ENCODE measurements at places on chromosomes 1 and 21.
A peak's percentile ranks its signal among the peaks of the same experiment; 100 is the strongest.

DNA sequence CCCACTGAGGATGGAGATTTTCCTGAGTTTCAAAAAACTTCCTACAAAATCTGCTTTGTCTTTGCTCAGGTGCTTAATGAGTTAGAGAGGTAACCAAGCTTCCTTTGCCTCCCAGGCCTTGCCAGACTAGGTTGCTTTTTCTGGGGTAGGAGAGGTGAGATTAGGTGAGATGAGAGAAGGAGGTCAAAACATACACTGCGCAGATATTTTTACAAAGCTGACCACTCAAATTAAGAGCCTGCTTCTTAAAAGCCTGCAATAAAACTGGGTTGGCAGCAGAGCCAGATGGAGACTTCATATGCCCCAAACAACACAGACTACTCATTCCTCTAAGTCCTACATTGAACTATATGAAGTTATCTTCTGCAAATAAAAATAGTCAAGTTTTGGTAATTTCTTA lies 352.5 kb downstream of the NUF2 start:
- no peak for DNase-seq

- no peak for DNase-seq
Measured at GRCh38 chr1:227124473-227124872, 184.4 kb downstream of the COQ8A start.

- DNase-seq = peak; percentile 63
Measured at GRCh38 chr1:23913212-23913880, at the start of gene CNR2. CNR2 (minus strand) TSS chr1:23913362; CDS start chr1:23875617, 37,745 bp downstream.

- DNase-seq = no peak
Measured at GRCh38 chr1:212466437-212466836, 33.7 kb downstream of the NENF start.

DNA sequence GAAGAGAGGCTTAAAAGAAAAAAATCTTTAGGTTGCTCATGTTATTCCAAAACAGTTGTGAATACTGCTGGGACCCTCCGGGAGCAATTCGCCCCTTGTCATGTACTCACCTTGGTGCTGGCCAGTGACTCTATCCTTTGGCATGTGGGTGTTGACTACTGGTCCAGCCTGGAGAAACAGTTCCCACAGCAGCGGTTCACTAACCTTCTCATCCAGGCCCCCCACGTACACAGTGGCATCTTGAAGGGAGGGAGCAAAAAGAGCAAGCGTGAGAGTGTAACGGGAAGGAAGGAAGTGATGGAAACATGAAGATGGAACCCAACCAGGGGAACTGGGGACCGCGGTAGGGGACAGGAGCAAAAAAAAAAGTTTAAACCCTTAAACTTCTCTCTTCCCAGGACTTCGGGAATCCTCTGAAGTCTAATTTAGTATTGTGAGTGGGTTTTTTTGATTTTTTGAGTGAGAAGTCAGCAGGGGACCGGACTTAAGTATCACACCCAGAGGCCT lies 494 bp downstream of the SF3B4 start:
- no peak for DNase-seq

DNA sequence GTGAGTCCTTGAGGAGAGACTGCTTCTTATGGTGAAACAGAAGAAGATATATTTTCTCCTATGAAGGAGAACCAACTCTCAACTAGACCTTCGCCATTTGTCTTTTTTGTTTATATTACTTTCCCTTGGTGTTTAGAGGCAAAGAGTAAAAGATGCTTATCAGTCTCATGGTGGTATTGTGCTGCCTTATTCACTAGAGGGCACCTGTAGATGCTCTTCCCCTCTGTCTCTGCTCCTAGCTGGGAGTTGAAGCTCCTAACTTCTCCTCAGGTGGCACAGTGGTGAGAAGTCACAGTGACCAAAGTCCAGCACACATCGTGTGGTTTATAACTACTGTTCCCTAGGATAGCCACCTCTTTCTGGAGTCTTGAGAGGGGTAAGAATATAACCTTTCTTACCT lies 1359.6 kb downstream of the PLA2G4A start:
- no peak for DNase-seq

GRCh38 chr1:235818632-235819136 lies 48.0 kb downstream of the LYST start:
- DNase-seq = no peak

GRCh38 chr1:84687714-84688462 lies 2.4 kb downstream of the SSX2IP start:
- no peak for DNase-seq

GRCh38 chr1:17071794-17072193 lies 18.0 kb upstream of the SDHB start:
- no peak for DNase-seq

- DNase-seq = no peak
Measured at GRCh38 chr1:102531036-102531435, 534.3 kb upstream of the OLFM3 start.

- no peak for DNase-seq
Measured at GRCh38 chr1:93635614-93636543, 45.8 kb downstream of the BCAR3 start.

DNA sequence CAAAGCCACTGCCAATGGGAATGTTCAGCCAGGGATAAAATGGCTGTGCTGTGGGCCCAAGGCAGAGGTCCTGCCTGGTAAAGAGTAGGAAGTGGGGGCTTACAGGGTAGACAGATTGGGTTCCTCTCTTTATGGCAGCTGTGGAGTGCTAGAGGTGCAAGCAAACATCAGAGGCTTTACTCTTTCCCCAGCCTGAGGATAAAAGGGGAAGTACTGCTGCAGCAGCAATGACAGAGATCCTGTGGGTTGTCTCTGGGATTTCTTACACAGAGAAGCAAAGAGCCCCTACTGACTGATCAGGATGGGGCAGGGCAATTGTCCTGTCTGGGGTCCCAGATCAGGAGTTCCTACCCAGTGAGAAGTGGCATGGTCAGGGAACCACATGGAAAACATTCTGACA lies 54.2 kb downstream of the DRAM2 start:
- DNase-seq = no peak

GRCh38 chr1:117698398-117699160 lies 92.7 kb downstream of the TENT5C start:
- peak; percentile 8 for DNase-seq

DNA sequence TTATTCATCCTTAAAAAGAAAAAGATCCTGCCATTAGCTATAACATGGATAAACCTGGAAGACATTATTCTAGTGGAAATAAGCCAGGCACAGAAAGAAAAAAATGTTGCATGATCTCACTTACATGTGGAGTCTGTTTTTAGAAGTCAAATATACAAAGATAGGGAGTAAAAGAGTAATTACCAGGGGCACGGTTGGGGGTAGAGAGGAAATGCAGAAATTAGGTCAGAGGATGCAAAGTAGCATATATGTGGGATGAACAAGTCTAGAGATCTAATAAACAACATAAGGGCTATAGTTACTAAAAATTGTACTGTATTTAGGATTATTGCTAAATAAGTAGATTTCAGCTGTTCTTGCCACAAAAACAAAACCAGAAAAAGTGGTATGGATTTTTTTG lies 61.4 kb upstream of the CD53 start:
- DNase-seq = no peak

DNA sequence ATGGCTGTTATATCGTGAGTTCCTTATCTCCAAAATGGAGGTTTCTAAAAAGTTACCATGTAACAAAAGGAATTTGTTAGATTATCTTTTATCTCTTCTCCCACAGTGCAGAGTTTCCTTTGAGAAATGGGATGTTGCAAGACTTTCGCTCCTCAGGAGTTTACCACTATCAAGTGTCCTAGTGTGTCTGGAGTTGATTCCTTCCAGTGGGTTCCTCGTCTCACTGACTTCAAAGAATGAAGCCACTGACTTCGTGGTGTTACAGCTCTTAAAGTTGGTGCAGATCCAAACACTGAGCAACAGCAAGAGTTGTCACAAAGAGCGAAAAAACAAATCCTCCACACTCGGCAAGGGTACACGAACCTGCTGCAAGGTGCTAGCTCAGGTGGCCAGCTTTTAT lies 37.0 kb downstream of the SPAG17 start:
- no peak for DNase-seq
